ENCODE measurements at places on chromosomes 7 and 10.

GRCh38 chr7:104816537-104816936 is 197.5 kb upstream of the KMT2E start:
- DNase-seq: no peak

GRCh38 chr7:2724453-2725177 is 36.6 kb downstream of the AMZ1 start:
- no peak for DNase-seq

DNA sequence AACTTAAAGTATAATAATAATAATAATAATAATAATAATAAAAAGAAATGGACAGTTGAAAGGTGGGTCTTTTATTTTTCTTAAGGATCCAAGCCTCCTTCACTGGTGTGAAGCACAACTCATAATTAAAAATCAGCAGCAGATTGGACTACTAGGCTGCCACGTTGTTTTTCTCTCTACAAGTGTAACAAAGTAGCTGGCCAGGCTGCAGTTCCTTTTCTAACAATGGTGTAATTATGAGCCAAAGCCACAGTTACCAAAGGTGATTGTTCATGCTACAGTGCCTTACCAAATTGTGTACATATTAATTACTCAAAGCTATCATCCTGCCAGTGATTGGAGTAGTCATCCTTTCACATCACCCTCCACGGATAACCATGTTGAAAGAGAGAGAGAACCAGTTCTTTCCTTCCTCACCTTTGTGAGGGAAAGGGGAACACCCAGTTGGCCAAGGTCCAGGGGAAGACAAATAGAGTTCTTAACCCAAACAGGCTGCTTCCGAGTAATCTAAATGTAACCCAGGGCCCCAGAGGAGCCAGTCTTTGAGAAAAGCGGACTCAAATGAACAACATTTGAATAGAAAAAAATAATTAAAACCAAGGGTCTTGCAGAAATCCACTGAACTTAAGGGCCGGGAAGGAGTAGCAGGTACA is 86.3 kb upstream of the NPS start:
- DNase-seq: no peak

DNA sequence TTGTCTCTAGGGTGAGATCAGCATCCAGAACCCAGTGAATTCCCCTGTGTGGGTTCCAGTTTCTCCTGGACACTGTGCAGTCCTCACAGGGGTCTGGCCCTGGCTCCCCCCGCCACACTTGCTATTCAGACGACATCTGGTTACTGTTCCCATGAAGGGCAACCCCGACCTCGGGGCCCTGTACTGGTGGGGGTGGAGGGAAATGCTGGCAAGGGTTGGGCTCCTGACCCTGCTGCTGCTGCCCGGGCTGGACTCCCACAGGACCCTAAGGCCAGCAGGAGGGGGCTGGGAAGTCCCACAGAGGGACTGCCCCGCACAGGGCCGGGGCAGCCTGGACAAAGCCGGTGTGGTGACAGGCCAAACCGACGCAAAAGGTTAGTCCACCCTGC is 768 bp upstream of the CPA1 start:
- DNase-seq: no peak

DNA sequence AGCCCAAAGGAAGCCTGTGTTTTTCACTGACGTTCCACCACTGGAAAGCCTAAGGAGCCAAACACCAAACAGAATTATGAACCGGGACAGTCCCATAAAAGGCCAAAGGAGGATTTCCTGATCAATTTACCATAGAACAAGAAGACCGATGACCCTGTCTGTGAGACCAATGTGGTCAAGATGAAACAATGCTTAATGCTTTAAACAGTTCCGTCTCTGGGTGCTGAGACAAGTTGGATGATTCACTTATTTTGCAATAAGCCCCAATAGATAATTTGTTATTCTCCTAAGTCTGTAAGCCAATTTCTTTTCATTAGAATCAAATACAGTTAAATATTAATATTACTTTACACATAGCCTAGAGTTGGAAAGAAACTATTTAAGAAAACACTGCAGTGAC is 134.9 kb downstream of the MICU1 start:
- DNase-seq: no peak

GRCh38 chr10:111873041-111873440 is 310.5 kb downstream of the GPAM start:
- DNase-seq: no peak

GRCh38 chr7:81300753-81301152 is 381.9 kb upstream of the SEMA3C start:
- no peak for DNase-seq

DNA sequence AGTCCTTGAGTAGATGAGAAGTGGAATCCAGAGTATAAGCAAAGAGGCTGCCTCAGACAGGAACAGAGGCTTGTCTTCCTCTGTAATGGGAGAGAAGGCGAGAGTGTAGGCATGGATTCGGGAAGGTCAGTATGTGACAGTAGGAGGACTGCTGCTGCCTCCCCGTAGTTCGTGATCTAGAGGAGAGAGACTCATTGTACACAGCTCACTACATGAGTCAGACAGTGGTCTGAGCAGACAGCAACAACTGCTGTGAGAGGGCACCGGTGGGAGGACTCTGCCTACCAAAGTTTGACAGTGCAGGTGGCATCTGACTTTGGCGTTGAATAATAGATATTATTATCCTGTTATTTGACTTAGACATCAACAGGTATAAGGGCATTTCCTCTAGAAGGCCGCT is 319.4 kb downstream of the NRG3 start:
- DNase-seq: no peak
